ENCODE measurements at places on chromosomes 5 and 9.

GRCh38 chr9:129871046-129871445 is 35.8 kb downstream of the USP20 start:
- no peak for DNase-seq

DNA sequence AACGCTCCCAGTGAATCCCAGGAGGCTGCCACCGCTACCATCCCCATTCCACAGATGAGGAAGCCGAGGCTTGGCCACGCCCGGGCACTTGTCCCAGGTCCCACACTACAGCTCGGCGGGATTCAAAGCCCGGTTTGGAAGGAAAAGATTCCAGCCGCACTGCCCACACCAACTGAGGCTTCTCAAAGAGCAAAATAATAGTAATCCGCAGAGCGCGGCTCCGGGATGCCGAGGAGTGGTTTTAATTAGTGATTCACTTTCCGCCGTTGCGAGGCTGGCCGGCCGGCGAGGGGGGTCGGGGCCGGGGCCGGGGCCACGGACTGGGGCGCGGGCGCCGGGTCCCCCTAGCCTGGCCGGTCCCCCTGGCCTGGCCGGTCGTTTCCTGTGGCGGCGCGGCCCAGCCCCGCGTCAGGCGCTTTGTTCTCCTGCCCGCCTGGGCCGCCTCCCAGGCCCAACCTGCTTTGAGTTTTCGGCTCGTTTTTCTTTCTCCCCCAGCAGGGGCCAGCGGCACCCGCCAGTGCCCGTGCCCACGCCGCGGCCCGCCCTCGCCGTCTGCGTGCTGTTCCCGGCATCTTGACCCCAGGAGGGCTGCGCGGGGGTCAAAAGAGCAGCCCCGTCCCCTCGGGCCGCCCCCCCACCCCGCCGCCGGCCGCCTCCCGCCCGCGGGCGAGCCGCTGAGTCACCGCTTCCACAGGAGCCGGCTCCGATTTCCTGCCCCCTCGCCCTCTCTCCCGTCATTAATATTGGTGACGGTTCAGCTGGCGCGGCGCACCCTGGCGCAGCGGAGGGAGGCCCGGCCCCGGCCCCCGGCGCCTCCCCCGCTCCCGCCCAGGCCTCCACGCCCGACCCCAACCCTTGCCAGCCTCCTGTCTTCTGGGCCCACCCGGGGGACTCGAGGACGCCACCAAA is 31.2 kb downstream of the FGF18 start:
- no peak for DNase-seq

DNA sequence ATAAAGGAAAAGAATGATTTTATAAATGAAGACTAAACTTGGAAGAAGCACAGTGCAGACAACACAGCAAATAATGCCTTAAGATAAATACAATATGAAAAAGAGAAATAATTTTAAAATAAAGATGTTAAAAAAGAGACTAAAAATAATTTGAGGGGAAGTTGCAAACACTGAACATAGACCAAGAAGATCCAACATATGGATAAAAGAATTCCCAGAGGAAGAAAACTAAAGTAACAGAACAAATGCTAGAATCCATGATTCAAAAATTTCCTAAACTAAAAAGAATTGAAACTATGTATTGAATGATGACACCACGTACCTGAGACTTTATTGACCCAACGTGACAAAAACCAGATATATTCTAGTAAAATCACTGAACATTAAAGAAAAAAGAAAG is 18.7 kb upstream of the SMIM23 start:
- no peak for DNase-seq

DNA sequence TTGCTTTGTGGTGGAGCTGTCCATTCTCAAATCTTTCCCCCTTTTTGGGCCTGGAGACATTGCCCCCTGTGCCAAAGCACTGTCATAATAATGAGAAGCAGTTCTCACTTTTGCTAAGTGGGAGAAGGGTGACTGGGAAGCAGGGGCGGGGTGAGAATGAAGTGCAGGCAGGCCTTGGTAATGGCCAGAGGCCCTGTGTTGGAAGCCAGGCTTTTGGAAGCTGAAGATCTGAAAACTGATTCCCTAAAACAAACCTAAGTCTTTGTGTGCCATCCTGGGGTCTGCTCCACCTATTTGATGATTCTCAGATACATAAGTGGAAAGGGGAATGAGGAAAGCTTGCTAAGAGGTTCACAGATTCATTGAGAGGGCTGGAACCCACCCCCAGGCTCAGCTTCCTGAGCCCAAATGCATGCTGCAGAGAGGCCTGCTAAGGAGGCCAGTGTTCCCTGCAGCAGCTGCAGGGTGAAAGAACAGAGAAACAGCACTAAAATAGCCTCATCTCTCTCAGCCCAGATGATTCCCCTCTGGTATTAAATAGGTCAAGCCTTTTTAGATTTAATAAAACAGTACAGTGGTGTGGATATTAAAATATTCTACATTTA is 75.0 kb downstream of the NSG2 start:
- no peak for DNase-seq

GRCh38 chr5:98770911-98771322 is 2.5 kb upstream of the RGMB start:
- no peak for DNase-seq

DNA sequence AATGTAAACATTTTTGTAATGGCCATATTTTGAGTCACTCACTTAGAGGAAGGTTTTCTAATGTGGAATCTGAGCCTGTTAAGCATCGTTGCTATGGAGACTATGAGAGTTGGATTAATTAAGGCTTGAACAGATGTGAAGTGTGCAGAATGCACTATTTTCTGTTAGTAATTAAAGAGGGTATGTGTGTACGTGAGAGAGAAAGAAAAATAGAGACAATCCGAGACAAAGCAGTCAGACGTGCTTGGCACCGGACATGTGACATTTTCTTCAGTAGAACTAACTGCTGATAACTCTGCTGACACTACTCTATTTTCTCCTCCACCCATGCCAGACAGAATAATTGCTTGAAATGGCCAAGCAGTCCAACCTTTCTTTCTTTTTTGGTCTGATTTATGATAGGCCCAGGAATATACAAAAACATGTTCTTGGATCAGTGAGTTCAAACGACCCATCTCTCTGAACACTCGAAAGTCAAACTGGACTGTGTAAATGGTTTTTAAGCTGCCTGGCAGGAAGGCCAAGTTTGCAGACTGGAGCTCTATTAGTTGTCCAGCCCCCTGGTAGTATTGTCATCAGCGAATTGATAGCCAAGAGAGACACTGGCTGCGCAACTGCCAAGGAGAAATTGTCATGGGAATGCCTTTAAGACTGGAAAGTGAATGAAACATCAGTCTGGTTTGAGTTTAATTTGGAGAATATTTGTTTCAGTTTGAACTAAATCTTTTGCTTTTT is 322.1 kb downstream of the ARHGEF28 start:
- no peak for DNase-seq

DNA sequence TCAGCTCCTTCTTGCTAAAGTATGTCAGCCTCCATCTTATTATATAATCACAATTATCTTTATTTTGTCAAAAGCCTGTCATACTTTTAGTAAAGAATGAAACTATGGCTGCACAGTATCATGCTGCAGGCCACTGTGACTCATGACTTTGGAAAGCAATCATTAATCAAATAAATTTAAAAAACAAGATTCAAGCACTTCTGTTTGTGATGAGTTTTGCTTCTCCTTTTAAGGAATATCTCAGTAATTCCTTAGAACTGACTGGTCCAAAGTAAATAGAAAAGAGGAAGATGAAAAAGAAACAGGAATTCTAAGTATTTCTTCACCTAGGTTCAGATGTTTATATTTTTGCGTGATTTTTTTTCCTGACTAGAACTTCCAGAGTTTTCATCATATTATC is 83.1 kb downstream of the EDIL3 start:
- no peak for DNase-seq

GRCh38 chr5:107404595-107405374 is 266.0 kb downstream of the EFNA5 start:
- DNase-seq = no peak

DNA sequence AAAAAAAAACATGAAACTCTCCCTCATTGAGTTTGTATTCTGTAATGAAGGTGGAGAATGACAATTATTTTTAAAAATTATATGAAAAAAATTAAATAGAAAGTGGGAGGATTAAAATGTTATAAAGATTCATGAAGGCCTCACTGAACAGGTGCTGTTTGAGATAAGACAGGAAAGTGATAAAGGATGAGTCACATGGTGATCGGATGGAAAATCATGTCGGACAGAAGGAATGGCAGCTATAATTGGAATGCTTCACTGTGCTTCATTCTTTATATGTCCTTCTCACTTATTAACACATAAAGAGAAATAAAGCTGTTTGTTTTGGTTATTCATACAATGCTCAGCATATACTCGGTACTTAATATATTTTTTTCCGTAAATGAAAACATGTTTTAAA is 464.5 kb upstream of the RGMB start:
- no peak for DNase-seq

DNA sequence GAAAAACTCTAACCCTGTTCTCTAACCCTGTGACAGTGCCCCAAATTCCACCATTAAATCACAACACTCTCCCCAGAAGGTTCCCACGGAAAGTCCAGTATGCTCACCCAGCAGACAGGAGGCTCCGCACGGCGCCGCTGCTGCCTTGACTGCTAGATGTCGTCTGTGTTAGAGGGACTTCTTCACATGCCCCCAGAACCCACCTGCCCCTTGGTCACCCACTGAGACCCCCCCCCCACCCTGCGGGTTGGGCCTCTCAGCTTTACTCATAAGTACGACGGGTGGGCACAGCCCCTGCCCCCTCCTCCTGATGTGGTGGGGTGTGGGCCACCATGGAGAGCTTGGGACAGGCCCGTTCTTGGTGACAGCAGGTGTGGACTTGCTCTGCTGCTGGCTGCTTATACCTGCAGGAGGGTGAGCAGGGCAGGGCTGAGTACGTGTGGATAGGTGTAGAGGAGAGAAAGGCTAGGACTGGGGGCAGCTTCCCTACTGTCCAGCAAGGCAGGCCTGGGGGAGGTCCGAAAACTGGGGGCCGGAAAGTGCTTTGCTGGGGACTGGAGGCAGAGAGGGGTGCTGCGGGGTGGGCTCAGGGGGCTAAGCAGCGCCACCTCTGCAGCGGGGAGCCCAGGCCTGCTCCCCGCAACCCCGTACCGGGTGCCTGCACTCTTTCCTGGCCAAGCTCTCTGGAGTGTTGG is 57.5 kb upstream of the OLFM1 start:
- DNase-seq = no peak

- DNase-seq = no peak
Observed at GRCh38 chr9:109329638-109330258, 8.9 kb upstream of the EPB41L4B start.

- peak; percentile 6 for DNase-seq
Observed at GRCh38 chr9:34493972-34494535, 28.7 kb downstream of the ENHO start.

DNA sequence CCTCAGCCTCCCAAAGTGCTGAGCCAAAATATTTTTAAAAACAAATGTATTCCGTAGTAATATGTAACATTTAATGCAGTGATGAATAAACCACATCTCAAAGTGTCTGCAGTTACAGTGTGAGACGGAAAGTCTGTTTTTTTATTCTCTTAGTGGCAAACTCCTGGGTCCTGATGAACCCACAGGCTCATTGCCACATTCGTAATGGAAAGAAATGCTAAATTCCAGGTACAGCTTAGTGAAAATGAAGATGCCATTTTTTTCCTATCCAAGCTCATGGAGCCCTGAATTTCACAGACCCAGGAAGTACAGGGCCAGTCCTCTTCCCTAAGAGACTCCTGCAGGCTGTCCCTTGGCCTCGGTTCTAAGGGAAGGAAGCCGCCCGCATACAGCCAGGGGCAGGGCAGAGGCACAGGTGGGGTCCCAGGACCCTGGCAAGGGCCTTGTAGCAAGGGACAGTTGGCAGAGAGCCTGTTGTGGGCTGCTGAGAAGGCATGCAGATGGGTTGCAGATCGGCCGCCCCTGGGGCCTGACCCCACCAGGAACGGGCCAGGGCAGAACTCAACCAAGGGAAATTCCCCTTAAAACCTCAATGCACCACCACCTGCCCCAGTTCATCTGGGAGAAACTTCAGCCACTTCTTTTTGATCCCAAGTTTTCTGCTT is 36.2 kb downstream of the IPPK start:
- DNase-seq = no peak

GRCh38 chr9:133726401-133727276 is 11.5 kb downstream of the SARDH start:
- peak; percentile 52 for DNase-seq

- DNase-seq = no peak
Observed at GRCh38 chr9:84136119-84136868, 155.7 kb downstream of the RMI1 start.

- DNase-seq = no peak
Observed at GRCh38 chr5:57891443-57891842, 408.8 kb upstream of the ACTBL2 start.

GRCh38 chr5:156934450-156935211 is 28.4 kb downstream of the TIMD4 start:
- DNase-seq = peak; percentile 69

GRCh38 chr9:118121361-118121760 is 417.2 kb downstream of the TLR4 start:
- DNase-seq = no peak

GRCh38 chr5:60805463-60805862 is 38.6 kb downstream of the ELOVL7 start:
- DNase-seq = no peak

DNA sequence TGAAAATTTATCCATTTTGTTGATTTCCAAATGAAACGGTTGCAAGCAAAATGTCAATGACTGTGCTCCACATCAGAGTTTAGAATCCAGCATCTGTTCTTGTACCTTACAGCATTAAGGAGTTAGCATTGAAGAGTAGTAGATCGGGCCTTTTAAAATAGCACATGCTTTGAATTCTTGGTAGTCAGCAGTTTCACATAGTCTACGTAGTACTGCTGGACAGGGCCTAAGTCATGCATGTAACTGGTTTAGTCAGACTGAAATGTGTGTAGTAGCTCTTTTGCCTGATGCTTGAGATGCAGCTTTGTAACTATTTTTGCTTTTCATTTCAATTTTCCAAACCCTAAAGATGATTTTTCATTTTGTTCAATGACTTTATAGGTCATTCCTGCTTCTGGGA is 19.8 kb downstream of the LECT2 start:
- no peak for DNase-seq

GRCh38 chr5:67467110-67467509 is 270.5 kb upstream of the CD180 start:
- DNase-seq = no peak

DNA sequence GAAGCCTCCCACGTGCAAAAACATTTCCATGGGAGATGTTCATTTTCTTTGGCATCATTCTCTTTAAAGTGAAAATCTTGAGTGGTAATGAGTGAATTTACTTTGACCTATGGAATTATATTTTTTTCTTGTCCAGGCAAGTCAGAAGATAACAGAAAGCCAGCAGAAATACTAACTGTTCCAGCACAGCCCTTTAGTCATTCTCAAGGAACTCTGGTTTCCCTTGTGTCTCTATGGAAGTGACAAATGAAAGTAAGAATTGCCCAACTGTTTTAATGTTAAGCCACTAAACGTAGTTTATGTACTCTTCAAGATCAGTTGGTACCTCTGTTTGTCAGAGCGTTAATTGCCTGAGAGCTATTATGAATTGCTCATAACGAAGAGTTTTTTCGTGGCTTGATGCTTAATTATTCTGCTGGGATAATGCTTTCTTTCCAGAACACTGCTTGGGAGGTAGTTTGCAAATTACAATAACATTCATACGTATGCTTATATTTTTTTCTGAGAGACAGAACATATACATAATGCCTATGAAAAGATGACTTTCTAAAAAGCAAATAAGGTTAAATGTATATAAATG is 84.5 kb upstream of the CER1 start:
- DNase-seq = no peak

- DNase-seq = peak; percentile 88
Observed at GRCh38 chr9:127785023-127785932, 556 bp upstream of the CDK9 start.
